ENCODE measurements at places on chromosomes 12 and 14.

GRCh38 chr14:58479975-58480374 lies 52.5 kb downstream of the KIAA0586 start:
- DNase-seq, result no peak

DNA sequence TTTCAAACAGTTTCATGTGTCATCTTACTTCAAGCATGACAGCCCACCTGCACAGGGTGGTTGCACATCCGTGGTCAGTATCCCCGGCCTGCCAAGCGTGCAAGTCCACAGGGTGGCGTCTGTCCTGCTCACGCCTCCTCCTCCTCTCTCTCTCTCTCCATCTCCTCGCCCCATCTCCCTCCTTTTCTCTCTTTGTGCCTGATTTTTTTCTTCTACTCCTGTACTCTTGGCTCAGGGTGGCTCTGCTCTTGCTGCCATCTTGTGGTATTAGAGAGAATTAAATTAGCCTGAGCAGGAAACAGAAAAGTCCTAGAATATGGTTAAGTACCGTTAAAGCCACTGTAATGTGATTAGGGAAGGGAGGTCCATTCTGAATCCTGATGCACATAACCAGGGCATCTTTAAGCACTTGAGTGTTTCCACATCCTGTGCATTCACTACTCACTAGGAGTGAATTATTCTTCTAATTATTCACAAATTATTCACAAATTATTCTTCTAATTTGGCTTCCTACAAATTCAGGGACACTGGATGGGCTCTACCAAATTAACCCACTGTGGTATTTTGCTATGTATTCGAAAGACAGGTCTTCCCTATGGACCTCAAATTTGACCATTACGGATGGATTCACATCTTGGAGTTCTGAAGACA lies 25.5 kb upstream of the DTX1 start:
- DNase-seq, result peak; percentile 27

DNA sequence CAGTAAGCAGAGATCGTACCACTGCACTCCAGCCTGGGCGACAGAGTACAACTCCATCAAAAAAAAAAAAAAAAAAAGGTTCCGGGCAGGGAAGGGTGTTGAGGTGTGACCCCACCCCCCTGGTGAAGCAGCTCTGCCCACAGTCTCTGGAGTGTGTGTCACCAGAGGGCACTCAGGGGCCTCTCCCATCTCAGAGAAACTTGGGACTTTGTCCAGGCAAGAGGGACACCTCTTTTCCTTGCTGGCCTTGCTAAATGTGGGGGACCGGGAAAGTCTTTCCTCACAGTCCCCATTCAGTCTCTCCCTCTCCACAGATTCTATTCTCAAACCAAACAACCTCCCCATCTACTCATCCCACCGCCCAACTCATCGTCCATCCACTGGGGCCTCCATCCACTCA lies 43.6 kb downstream of the RFLNA start:
- DNase-seq, result no peak

DNA sequence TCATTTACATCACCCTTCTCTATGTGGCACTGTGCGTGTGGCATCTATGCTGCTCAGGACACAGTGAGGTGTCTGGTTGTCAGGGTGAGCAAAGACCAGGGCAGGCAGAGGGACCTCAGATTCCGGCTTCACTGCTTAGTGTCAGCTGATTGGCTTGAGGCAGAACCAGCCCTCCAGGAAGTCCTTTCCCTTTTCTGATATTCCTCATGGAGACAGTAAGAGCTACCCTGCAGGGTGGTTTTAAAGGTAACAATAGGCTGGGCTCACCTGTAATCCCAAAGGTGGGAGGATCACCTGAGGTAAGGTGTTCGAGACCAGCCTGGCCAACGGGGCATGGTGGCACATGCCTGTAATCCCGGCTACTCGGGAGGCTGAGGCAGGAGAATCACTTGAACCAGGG lies 129.3 kb upstream of the AMIGO2 start:
- no peak for DNase-seq

DNA sequence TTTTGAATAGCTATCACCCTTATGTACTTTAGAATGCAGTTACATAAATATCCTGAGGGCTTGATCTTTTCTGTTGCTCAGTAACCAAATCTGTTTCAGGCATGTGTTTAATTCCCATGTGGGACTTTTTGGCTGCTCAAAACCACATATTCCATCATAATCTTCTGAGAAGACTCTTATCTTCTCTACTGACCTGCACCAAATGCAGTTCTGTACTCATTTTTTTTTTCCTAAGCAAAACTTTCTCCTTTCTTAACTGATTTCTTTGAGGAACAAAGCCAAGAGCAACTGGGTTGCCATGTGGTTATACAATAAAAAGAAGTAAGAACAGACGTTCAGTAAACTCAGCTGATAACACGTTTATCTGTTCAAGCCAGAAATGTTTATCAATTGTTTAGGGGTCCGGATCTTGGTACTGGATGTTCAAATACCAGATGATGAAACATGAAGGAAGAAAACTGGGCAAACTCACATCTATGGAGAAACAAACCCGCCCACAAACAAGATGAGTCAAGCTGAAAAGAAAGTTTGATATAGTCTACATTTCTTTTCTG lies 50.1 kb downstream of the TMEM132C start:
- no peak for DNase-seq

DNA sequence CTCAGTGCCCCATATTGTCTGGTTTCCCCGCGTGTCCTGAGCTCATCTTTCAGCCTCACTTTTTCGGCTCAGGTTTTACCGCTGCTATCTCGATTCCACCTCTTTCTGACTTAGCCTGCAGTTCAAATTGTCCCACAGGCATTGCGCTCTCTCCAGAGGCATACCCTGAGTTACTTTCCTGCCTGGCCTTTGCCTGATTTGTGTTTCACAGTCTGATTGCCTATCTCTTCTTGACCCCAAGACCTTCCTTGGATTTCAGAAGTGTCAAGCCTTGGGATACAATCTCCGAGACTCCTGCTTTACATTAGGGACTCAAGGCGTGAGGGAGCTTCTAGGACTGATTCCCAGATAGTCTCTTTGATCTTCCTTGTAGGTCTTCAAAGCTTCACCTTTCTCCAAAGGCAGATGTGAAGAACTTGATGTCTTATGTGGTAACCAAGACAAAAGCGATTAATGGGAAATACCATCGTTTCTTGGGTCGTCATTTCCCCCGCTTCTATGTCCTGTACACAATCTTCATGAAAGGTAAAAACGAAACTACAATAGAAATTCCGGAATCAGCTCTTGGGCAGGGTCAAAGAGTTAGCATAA lies 629 bp downstream of the LETMD1 start:
- no peak for DNase-seq

DNA sequence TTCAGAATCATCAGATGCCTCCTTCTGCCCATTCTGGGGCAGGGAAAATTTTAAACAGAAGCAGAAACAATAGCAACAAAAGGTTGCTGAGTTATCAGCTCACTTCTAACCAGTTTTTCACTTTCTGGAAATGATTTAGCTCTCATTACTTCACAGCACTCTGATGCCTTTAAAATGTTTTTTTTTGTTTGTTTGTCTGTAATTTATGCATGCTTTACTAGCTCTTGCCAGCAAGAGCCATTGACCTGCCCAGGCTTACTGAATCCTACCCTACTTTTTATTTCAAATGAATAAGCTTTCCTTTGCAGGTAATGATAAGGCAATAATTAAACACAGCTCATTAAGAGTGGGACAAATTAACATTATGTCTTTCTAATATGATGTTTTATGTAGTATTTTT lies 466.1 kb upstream of the NOVA1 start:
- no peak for DNase-seq

- DNase-seq, result no peak
Measured at GRCh38 chr12:91492648-91493047, 310.0 kb upstream of the DCN start.

GRCh38 chr14:69987406-69988121 lies 108.3 kb downstream of the SMOC1 start:
- no peak for DNase-seq

GRCh38 chr12:111823891-111824290 lies 18.1 kb upstream of the MAPKAPK5 start:
- DNase-seq, result no peak

- DNase-seq, result peak; percentile 78
Measured at GRCh38 chr12:47705566-47706425, at the start of gene RPAP3. Gene RPAP3 (minus strand): TSS chr12:47706030. CDS start chr12:47702840, 3,190 bp downstream.

DNA sequence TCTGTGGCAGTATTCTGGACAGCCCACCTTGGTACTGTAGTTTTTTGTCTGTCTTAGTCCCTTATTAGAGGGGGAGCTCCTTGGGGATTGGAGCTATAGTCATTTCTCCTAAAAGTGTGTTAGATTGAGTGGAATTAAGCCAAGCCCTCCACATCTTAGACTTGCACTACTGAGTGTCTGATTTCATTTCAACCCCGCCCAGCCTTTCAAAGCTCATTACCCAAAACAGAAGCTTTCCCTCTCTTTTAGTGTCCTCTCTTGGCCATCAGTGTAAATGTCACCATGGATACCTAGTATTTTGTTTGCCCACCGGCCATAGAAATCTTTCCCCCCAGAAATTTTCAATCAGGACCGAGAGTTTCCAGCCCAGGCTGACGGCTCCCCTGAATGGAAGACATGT lies 74.5 kb downstream of the LRRC74A start:
- no peak for DNase-seq

- no peak for DNase-seq
Measured at GRCh38 chr14:93799989-93800921, 12.0 kb upstream of the PRIMA1 start.

GRCh38 chr12:66409195-66409871 lies 107.0 kb downstream of the HELB start:
- DNase-seq, result no peak

DNA sequence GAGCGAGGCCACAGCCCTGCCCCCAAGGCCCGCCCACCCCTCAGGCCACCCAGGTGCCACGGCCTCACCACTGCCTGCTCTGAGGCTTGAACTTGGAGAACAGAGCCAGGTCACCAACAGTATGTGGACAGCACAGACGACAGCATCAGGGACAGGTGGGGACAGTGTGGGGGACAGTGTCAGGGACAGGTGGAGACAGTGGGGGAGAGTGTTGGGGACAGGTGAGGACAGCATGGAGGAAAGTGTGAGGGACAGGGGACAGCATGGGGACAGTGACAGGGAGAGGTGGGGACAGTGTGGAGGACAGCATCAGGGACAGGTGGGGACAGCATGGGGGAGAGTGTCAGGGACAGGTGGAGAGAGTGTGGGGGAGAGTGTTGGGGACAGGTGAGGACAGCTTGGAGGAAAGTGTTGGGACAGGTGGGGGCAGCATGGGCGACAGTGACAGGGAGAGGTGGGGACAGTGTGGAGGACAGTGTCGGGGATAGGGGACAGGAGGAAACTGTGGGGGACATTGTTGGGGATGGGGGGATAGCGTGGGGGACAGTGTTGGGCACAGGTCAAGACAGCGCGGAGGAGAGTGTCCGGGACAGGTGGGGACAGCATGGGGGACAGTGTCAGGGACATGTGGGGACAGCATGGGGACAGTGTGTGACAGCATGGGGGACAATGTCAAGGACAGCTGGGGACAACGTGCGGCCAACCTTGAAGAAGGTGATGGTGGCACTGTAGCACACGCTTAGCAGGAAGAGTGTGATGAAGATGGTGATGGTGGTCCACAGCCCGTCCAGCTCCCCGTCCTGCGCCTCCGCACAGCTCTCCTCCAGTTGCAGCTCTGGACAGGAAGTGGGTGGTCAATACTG lies 114.9 kb downstream of the TMEM121 start:
- DNase-seq, result no peak

- no peak for DNase-seq
Measured at GRCh38 chr14:36580856-36581831, 1.3 kb downstream of the NKX2-8 start.

DNA sequence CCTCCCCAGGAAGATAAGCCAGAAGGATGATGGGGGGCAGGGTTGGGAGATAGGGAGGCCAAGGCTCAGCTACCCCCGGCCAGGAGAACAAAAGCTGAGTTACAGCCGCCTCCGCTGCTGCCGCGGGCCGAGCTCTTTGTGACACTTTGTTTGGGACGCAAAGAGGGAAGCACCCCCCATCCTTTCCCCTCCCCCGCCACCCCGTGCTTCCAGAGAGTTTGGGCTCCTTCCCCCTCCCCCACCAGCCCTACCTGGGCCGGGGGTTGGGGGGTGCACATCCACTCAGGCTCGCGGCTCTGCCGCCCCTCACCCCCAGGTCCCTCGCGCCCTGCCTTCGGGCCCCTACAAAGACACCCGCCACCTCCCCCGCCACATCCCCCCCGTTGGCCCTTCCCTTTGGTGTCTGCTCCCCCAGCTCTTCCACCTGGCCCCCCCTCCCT lies 799 bp downstream of the ZNF219 start:
- peak; percentile 59 for DNase-seq

DNA sequence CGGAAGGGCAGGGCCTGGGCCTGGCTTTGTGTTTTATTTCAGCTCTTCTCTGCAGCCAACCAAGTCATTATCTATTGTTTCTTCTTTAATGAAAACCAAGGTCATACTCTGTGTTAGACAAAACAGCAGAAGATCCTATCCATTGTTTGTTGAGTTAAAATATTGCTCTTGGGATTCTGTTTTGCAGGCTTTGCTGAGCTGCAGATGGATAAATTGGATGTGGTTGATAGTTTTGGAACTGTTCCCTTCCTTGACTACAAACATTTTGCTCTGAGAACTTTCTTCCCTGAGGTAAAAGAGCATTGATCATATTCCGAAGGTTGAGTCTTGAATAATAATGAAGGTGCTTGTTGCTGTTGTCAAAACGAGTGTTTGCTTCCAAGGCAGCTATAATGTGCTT lies 106.6 kb downstream of the PLXNC1 start:
- DNase-seq, result no peak

GRCh38 chr14:38716926-38717325 lies 386.1 kb downstream of the SEC23A start:
- DNase-seq, result no peak

- no peak for DNase-seq
Measured at GRCh38 chr12:69056743-69057515, 124.0 kb upstream of the CPM start.

DNA sequence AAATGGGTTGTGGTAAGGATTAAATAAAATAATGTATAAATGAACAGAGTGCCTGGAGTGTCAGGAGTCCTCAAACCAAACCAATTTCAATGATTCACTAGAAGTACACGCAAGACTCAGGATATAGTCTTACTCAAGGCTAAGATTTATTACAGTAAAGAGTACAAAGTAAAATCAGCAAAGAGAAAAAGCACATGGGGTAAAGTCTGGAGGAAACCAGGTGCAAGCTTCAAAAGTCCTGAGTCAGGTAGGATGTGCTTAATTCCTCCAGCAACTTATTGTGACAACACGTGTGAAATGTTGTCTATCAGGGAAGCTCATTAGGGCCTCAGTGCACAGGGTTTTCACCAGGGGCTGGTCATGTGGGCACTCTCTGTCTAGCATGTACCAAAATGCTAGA lies 105.8 kb upstream of the NAP1L1 start:
- no peak for DNase-seq

DNA sequence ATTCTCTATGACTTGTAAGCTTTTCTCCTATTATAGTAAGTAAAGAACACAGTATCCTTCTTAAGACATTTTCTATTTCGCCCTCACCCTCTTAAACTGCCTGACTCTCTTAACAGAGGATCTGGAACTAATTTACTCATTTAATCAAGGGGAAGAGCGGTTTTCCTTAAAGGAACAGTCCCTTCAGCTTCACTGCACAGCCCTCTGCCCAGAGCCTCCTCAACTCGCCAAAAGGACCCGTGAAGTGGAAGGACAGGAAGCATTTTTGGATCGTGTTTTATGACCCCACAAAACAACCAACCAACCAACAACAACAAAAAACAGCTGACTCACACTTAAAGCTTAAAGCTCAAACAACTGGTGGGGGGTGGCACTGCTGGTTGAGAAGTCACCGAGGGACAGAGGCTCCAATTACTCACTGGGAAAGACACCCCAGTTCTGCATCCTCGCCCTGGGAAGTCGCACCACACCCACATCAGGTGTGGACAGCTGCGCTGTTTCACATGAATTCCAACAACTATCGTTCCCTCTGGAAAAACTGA lies 35.7 kb downstream of the NID2 start:
- no peak for DNase-seq

- no peak for DNase-seq
Measured at GRCh38 chr14:43471595-43471994, 1035.5 kb downstream of the FSCB start.

Measured in HuH-7.5 (cell line).